ENCODE measurements at places on chromosomes 7 and 10.

DNA sequence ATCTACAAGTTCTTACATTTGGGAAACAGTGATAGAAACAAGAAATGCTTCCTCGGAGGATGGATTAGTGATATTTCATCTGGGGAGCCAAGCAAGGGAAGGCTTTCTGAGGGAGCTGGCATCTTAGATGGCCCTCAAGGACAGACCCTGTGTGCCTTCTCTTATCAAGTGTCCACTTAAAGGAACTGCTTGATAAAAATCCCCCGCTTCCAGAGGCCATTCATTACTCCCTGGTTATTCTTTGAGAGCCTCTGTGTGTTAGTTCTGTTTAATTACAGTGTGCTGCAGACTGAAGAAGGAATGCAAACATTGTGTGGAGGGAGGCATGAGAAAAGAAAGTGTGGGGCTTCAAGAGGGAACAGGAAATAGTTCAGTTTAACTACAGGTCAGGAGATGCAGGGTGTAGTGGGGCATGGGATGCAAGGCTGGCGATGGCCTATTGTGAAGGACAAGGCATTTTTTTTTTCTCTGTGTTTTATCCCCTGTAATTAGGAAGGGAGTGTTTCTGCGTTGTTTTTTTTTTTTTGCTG lies 145.4 kb downstream of the SNX10 start:
- no peak for DNase-seq

DNA sequence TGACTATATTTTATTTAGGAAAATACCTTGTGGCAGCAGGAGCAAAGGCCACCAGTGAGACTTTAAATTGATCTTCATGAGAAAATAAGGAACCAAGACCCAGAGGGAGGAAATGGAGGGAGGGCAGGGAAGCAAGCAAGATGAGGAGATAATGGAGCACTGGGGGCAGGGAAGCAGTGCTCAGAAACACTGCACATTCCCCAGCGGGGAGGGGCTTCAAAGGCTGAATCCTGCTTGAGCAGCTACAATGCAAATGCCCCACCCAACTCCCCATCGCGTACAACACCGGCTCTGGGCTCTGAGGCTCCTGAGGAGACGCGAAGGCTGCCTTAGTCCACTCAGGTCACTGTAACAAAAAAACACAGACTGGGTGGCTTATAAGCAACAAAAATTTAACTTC lies 503.8 kb downstream of the GRID1 start:
- DNase-seq, result no peak

DNA sequence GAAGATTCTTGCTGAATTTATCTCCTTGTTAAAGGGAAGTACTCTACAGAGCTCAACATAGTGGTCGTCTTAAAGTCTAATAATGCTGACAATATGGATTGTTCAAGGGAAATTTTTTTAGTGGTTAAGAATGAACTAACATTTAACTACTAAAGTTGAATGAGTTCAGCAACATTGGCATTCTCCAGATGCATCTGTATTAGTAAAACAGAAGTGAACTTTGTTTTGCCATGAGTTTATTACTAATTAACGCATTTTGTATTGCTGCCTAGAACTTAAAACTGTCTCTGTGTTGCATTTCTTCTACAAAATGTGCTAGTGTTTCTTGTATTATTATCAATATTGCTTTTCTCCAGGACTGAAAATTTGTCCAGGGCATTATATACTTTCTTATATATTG lies 67.5 kb downstream of the C1GALT1 start:
- DNase-seq, result no peak

GRCh38 chr10:54667136-54667535 lies 133.9 kb downstream of the PCDH15 start:
- no peak for DNase-seq

- DNase-seq, result no peak
These were observed 133.8 kb upstream of the YAE1 start for GRCh38 chr7:39432368-39432767.

GRCh38 chr7:99380032-99380822 lies 5.7 kb downstream of the ARPC1B start:
- no peak for DNase-seq

- DNase-seq, result no peak
These were observed 4.8 kb downstream of the DYNC2I1 start for GRCh38 chr7:158861004-158861787.

DNA sequence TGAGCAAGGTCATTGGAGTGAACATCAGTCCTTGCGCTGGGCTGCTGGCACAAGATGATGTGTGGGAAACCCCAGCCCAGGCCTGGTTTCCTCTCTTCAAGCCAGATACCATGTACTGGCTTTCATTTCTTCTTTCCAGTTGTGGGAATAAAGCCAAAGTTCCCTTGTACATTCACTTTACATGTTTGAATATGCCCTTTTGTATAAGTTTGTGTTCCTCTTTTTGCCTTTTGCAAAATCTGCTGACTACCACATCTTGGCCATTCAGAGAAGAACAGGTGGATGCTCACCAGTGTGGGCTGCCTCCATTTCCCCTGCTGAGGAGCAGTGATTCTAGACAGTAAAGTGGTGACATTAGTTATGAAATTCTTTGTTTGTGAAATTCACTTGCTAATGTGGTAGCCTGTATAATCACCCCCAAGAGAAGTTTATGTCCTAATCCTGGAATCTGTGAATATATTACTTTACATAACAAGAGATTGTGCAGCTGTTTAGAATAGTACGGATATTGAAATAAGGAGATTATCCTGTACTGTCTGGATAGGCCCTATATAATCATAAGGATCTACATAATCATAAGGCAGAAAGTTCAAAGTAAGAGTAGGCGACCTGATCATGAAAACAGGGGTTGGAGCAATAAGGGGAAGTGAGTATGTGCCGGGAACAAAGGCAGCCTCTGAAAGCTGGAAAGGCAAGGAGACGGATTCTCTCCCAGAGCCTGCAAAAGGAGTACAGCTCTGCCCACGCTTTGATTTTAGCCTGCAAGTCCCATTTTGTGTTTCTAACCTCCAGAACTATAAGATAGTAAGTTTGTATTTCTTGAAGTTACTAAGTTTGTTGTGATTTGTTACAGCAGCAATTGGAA lies 18.8 kb upstream of the AOAH start:
- DNase-seq, result no peak

- no peak for DNase-seq
These were observed 358.7 kb downstream of the PHF14 start for GRCh38 chr7:11332186-11332864.

GRCh38 chr7:50552921-50553320 lies 12.3 kb downstream of the DDC start:
- no peak for DNase-seq

DNA sequence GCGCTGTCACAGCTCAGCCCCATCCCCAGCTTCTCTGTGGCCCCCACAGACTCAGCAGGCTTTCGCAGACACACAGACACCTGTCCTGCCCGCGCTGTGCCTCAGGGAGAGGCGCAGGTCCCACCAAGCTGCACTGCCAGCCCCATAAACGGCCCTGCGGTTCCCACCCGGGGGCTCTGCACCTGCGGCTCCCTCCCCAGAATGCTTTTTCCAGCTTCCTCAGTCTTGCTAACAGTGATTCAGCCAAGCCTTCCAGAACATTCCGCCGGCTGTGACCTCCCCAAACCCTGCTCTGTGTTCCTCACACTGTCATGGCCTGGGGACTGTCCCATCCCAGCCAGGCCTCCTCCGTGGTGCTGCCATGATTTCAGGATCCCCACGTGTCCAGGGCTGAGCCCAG lies 27.8 kb upstream of the TNRC18 start:
- no peak for DNase-seq

DNA sequence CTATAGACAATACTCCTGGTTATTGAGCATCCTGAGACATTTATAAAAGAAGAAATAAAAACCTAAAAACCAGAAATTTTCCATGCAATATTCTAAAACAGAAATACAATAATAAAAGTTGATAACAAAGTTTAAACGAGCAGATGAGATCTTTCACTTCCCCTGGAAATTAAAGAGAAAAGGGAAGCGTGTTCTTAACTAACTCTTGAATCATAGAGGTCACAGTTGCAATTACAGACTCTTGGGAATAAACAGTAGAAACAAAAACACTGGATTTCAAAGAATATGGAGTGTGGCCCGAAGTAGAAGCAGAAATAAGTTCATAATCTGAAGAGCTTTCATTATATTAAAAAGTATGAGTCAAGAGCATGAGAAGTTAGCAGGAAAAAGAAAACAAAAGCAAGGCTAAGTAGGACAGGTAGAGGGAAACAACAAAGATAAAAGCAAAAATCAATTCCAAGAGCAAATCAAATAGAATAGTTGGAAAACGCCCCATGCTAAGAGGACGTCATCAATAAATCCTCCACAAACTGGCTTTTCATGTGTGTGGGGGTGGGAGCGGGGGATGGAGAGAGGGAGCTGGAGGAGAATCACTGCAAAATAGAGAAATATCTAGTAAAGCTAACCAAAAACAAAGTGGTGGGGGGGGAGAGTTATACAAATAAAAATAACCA lies 55.2 kb upstream of the C10orf71 start:
- no peak for DNase-seq

DNA sequence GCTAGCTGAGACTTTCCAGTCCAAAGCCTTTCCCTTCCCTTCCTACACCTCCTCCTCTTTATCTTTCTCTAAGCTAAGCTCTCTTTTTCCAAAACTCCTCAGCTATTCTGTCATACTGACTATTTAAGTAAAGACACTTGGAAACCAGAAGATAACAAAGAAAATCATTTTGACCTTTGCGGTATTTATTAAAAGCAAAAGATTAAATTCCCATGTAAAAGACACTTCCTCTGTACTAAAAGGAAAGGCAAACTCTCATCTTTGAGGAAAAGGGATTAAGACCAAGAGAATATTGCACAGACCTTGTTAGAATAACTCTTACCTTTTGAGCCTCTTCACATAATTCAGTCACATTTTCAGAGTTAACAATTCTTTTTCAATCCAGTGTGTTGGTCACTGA lies 15.8 kb downstream of the ST8SIA6 start:
- no peak for DNase-seq

- DNase-seq, result no peak
These were observed 246.2 kb downstream of the CCDC7 start for GRCh38 chr10:32692174-32692573.

GRCh38 chr10:131931981-131932380 lies 31.2 kb downstream of the PPP2R2D start:
- DNase-seq, result no peak

DNA sequence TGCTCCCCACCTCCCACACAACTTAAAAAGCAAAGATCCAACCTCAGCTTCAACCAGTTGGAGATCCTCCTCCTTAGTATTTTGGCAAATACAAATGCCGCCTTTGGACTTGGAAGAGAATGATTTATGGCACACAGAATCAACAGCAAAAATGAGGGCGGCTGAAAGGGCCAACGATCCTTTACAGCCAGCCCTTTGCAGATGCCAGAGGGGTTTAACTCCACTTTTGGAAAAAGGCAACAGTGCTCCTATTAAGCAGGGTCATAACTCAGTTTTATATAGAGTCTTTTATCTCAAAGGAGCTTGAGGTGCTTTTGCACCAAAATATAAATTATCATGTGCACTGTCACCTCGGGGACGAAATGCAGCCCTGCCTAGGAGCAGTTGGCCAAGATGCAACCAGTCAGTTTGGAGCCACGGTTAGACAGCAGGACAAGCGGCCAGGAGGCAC lies 56.7 kb upstream of the JCAD start:
- no peak for DNase-seq

DNA sequence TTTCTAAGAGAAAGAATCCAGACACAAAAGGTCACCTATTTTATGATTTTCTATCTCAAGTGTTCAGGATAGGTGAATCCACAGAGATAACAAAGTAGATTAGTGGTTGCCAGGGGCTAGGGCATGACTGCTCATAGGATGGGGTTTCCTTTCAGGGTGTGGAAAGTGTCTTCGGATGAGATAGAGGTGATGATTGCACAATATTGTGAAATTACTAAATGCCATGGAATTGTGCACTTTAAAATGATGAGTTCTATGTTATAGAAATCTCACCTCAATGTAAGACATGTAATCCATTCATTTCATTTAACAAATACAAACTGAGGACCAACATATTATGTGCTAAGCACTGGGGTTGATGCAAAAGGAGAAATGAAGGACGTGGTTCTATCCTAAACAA lies 76.4 kb upstream of the GALNT17 start:
- DNase-seq, result no peak

GRCh38 chr7:106219170-106219569 lies 65.6 kb downstream of the NAMPT start:
- DNase-seq, result no peak

GRCh38 chr10:5620223-5620721 lies 46.1 kb downstream of the ASB13 start:
- no peak for DNase-seq

GRCh38 chr7:44194069-44194468 lies 4.8 kb upstream of the GCK start:
- peak; percentile 13 for DNase-seq

- DNase-seq, result no peak
These were observed 11.6 kb upstream of the ABHD11 start for GRCh38 chr7:73749931-73750776.

GRCh38 chr10:31896968-31897384 lies 31.7 kb downstream of the ARHGAP12 start:
- DNase-seq, result no peak

DNA sequence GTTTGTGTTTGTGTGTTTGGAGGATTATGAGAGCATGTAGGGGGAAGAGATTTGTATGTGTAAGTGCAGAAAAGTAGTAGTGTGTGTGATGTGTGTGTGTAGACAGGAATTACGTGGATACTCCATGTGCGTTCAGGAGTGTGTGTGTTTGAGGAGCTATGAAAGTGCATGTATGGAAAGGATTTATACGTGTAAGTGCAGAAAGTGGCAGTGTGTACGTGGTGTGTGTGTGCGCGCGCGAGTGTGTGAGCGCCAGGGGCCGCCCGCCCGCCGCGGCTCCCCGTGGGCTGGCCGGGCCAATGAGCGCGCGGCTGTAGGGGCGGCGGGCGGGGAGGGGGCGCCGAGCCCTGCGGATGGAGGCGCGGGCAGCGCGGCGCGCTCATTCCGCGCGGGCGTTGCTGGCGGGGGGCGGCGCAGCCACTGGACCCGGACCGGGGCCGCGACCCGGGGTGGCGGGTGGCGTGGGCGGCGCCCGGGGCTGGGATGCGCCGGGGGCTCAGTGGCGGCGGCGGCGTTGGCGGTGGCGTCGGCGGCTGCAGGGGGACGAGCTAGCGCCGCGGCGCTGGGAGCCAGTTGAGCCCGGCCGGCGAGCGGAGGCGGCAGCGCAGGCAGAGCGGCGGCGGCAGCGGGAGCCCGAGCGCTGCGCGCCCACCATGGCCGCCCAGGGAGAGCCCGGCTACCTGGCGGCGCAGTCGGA lies at the start of gene BICC1:
TSS of gene BICC1 (plus strand) at position 382 of the 697 bp plus-strand sequence. CDS start at position 654, 272 bp downstream.
- DNase-seq, result no peak

DNA sequence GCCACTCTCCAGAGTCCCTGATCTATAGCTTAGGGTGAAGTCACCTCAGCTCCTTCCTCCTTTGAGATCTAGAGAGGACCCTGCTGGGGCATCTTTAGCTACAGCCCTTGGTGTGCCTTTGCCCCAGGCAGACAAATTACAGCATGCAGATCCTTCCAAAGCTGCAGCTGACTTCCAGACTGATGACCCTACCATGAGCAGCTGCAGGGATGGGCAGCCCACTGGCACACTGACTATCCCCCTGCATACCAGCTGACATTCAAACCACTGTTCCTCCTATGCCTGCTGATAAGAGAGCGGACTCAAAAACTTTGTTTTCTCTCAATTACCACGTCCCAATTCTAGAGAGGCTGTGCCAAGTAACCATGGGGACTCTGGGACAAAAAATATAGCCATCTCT lies 70.6 kb downstream of the COL13A1 start:
- no peak for DNase-seq

GRCh38 chr10:130027716-130028464 lies 63.8 kb upstream of the EBF3 start:
- DNase-seq, result no peak

Measured in stimulated activated CD8-positive, alpha-beta memory T cell treated with anti-CD3 and anti-CD28 coated beads, Interleukin-4, amount 100 ng/mL, for 4 hours (primary cell).